ENCODE measurements at places on chromosomes 1 and 21.

DNA sequence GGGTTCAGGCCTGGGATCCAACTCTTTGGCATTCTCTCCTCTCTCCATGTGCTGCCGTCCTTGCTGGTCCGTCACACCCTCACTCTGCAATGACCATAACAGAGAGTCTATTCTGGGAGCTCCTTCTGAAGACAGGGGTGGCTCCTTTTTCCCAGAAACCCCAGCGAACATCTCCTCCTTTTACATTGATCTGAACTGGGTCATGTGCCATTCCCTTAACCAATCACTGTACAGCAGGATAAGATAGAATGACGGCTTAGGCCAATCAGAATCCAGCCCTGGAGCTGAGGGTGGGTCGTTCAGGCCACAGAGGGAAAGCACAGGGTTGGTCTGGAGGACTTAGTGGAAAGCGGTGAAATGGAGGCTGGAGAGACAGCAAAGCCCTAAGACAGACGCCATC lies 740.1 kb downstream of the MATN1 start:
- DNase-seq = no peak

GRCh38 chr1:151681923-151682322 lies 34.7 kb downstream of the CELF3 start:
- DNase-seq = no peak

- DNase-seq = no peak
These were observed 454.3 kb downstream of the MATN1 start for GRCh38 chr1:30268923-30269666.

DNA sequence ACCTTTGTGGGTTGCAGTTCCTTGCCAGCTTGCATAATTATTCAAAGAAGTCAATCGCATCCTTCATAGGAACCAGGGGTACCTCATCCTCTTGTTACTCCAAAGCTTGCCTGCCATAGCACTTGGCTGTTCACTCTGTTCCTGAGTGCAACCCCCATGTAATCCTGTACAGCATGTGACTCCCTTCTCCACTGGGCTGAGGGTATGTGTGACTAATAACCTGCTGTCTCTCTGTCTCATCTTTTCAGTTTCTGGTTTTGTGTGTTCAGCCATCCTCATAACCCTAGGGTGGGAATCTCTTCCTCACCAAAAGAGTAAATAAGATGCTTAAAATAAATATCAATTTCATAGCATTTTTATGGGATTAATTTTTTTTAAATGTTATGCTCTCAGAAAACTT lies 351.9 kb downstream of the S1PR1 start:
- no peak for DNase-seq

- no peak for DNase-seq
These were observed 32.0 kb downstream of the RPS6KC1 start for GRCh38 chr1:213083112-213083445.

DNA sequence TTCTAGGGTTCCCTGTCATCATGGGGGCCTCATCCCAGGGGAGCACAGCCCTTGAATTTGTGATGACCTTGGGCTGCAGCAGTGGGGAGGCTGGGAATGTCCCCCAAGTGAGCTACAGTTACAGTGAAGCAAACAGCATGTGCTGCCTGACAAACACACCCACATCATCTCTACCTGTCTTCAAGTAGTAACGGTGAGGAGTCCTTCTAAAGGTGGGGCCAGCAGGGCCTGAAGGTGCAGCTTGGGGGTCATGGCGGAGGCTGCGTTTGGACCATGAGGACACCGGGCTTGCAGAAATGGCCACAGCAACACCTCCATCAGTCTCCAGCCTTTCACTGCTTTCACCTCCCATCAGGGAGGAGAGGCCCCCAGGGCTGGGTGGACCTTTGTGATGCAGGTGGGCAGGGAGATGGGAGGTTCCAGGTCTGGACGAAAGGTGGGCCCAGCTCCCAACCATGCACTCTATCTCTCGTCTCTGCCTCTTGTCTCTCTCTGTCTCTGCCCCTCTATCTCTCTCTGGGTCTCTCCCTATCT lies 55.7 kb downstream of the WNT9A start:
- no peak for DNase-seq

DNA sequence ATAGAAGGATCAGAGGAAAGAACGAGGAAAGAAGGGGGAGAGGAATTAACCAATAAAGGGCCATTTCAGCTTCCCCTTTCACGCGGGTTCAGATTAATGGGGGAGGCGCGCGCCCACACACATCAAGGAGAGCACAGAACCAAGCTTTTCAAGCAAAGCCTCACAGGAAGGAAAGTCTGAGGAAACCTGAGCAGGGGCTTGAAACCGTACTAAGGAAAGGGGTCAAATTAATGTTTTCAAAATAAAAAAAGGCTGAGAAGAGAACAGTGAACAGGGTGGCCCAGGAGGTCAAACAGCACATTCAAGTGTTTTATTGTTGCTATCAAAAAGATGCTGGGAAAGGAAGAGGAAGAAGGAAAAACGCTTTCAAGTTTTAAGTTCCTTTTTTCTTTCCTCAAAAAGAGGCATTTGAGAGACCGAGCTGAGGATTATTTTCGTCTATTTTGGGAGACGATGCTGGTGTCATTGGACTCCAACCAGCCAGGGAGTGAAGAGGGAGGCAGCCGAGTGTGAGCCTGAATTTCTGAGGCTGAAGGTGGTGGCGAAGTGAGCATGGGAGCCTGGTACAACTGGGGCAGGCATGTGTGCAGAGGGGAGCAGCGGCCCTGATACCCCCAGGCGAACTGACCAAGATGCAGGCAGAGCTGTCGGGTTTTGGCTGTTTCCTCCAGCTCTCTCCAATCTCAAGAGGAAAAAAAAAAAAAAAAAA lies 88.4 kb downstream of the PROX1 start:
- no peak for DNase-seq

GRCh38 chr1:247529771-247530355 lies 6.4 kb downstream of the OR2C3 start:
- no peak for DNase-seq

DNA sequence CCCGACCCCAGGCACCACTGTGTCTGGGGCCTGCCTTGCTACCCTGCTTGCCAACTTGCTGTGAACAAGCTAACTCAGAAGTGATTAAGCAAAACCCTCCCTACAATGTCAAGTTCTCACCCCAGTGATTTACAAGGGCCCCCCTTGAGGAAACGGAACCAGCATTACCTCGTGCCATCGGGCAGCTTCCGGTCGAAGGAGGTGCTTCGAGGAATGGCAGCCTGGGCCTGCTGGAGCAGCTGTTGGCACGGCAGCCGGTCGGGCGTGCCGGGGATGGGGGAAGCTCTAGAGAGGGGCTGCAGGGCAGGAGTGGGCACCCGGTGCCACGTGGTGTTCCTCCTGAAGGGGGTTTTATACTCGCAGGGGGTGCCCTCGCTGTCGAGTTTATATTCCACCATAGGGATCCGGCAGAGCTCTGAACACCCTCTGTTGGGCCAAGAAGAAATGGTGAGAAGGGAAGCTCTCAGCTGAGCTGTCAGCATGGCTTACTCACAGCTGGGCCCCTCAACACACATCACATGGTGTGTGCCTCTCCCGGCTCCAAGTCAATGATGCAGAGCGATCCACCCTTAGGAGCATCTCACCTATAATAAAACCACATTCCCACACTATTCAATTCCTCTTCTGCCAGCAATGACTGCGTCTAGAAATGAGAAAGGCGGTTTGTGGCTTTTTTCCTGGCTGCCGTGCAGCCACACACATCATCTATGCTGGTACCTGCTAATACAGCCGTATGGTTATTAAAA lies 184.4 kb downstream of the SIPA1L2 start:
- no peak for DNase-seq

- no peak for DNase-seq
These were observed 75.4 kb downstream of the CDC7 start for GRCh38 chr1:91575909-91576519.

- no peak for DNase-seq
These were observed 58.8 kb upstream of the SPATA6 start for GRCh38 chr1:48530727-48531351.

DNA sequence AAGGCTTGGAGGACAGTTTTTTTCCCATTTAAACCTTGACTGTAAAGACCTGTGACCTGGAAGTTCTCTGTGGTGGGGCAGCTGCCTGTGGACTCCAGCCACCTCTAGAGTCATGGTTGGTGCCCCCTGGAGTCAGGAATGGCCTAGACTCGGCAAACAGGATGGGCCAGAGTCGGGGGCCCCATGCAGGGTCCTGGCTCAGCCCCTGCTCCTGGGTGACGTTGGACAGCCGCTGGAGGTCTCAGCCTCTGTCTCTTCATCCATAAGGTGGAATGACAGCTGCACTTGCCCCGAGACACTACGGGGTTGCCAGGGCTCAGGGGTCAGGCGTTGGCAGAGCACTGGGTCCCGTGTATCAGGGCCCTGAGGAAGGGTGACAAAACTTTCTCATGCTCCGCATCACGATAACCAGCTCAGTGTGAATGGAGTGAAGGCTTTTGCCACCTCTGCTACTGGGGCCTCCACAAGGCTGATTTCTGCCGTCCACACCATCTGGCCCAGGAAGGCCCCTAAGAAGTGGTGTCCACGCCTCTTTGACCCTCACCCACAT lies 58.5 kb upstream of the TTC34 start:
- no peak for DNase-seq

GRCh38 chr1:167641786-167642500 lies 11.9 kb downstream of the RCSD1 start:
- DNase-seq = no peak

DNA sequence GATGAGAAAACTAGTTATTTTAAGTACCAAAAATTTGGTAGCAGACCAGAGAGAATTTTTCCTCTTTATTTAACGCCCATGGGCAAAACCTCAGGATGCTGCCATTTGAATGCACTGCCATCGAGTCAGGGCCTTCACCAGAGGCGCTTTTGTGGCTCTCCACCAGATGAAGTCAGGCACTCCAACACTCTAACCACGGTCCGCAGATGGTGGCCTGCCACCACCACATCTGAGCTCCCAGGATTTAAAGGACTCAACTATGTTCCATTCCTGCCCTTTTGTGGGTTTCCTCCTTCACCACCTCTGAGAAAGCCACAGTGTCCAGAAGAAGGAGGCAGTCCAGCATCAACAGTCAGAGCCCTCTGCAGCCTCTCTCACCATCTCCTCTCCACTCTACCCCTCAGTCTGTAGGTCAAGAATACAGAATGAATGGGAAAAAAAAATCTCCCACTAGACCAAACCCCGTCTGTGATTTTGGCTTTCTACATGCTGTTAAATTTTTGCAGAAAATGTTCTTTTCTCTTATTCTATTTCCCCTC lies 647.4 kb downstream of the USP25 start:
- no peak for DNase-seq

DNA sequence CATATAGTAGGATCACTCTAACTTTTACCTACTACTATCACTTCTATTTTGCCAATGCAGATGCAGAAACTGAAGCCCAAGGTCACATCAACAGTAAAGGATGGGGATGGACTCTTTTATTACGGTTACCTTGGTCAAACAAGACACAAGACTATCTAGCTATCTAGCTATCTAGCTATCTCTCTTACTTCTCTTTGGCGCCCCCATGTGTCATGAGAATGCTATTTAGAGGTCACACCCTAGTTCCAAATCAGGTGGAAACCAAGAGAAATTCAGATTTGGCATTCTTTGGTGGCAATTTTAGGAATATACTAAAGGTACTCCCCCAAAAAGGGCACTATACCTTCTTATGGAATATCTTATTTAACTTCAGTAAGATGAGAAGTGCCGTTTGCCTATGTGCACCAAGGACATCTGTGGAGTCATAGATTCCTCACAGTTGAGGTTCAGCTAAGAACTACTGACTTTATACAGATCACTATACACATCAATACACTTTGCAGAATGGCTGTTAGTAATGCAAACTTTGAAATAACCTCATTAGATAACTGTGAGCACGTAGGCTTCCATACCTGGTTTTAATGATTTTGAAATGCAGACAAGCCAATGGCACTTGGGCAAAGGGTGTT lies 6.7 kb downstream of the ZNF648 start:
- DNase-seq = no peak

DNA sequence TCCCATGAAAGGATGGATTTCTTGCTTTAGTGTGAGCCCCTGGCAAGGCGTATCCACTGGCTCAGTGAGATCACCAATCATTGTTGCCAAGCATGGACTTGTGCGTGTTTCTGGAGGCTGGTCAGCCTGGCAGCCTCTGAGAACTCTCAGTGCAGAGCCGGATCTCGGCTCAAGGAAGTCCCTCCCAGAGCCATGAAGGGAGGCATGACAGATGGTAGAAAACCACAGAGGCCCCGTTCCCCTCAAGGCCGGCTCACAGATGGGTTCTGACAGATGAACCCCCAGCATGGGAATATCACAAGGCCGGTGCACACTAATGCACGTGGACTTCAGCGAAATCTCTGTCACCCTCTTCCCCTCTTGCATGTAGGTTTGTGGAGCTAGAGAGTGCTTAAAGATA lies 290.5 kb downstream of the AJAP1 start:
- no peak for DNase-seq

DNA sequence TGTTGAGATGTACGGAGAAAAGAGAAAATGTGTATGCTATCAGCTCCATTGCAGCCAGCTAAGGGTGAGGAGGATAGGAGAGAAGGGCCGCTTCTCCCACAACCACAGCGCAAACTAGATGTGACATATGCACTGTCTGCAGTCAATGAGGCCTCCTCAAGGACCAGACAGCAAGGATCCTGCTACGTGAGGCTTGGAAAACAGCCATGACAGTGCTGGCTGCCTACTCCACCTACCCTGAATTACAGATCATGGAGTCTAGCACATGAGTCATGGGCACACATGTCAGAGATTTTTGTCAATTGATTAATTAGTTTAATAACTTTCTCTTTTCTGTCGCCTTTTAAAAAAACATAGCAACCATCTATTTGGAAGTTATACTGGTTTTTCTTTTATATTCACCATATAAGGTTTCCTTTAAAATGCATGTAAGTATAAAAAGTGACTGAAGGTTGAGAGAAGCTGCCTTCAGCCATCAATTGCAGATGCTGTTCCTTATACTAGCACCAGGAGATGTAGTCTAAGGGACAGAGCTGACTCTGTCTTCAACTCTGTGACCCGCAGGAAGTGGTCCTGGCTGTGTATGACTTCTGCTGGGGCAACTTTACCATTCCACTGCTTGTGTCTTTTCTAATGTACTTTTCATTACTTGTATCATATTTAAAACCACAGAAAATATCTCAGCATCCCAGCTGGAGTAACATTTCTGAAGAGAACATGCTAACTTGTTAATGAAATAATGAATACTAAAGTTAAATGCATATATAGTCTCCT lies 3.1 kb downstream of the VPS26C start:
- no peak for DNase-seq

DNA sequence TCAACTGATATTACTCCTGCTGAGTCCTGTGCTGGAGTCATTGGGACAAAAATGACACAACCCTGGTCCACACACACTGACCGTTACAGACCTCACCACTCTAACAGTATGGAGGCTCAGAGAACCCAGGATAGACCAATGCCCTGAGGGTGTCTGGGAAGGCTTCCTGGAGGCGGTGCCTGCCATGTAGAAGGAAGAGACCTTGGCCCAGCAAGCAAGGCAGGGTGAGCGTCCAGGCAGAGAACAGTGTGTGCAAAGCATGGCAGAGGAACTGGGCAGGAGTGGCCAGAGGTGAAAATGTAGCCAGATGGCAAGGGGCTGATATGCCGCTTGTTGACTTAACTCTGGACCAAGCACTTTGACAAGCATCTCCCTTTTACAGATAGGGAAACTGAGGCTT lies 85.5 kb downstream of the VWA5B1 start:
- no peak for DNase-seq

GRCh38 chr1:23577056-23578004 lies 18.0 kb upstream of the ID3 start:
- DNase-seq = peak; percentile 86
